Cardiac septum (tissue), 1 donor: ENCODE measurements at places on chromosomes 2 and 18.

DNA sequence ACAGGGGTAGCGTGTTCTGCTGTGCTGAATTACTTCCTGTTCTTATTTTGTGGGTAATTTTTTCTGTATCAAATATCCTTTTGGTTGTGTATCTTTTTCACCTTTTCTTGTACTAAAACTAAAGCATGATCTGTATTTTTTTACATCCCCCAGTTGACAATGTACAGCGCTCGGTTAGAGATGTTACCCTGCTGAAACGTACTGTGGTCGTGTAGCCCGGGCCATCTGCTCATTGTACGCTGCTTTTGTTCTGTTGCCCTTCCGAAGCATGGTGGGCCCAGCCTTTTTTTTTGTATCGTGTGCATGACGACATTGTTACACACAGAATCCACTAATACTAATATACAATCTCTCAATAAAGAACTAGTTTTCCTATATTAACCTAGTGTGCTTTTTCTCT, 233.1 kb downstream of the HAUS1 start:
- peak; percentile 33 for DNase-seq

- no peak for DNase-seq
These were observed 42.3 kb downstream of the CABLES1 start for GRCh38 chr18:23177433-23178072.

DNA sequence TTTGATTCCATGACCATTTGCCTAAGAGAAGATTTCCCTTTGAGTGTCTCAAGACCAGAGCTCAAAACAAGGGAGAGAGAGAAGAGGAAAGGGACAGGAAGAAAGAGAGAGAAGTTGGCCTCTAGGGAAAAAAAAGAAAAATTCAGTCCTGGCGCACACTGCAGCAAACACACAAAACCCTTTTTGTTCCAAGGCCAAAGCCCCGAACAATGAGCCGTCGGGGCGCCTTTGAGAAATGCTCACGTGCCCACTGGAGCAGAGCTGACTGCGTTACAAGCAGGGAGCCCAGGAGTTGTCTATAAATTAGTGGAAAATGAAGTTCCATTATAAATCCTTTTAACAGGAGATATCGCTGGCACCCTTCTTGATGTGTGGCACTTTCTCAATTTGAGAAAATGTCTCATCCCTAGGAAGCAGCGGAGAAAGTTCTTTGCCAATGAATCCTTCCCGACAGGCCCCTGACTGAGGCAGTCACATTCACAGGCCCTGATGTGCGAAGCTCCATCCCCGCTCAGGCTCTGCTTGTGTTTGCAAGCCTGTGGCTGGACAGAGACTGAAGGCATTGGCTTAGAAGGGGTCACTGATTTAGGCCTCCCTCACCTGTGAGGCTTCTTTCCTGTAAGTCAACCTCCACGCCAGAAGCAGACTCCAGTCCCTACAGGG, 32.1 kb upstream of the NCKAP5 start:
- no peak for DNase-seq

GRCh38 chr2:85421260-85422071, 3.0 kb downstream of the SH2D6 start:
- no peak for DNase-seq

DNA sequence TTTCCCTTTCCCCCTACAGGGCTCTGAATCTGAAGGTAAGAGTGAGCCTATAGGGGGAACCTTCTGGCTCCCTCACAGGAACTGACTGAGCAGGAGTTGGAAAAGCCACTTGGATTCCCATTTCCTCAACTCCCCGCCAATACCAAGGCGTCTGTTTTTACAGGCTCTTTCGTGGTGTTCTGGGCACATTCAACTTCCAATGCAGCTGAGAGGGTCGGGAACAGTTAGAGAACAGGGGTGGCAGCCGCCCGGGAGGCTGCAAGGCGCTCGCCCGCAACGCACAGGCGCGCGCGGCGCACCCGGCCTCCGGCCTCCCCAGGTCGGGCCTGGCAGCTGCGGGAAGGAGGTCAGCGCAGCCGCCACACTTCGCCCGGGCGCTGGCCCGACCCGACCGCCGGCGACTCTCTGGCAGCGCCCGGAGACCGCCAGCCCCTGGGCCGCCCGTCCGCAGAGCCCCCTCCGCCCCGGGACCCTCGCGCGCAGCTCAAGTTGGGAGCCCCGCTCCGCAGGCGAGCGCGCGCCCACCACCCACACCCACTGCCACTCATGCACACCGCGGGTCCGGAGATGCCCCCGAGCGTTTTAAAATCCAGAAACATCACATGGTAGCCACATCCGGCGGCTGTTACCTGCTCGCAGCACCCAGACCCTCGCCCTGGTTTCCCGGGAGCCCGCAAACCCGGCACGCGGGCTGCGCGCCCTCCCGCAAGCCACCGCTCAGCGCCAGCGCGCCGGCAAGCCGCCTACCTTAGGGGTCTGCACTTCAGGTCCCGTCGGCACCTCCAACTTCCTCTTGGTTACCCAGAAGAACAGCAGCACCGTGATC, 816 bp downstream of the GALNT14 start:
- DNase-seq, result no peak

- no peak for DNase-seq
These were observed 1.4 kb upstream of the GAD1 start for GRCh38 chr2:170815311-170815710.

GRCh38 chr2:105926960-105927678, 182.4 kb downstream of the NCK2 start:
- DNase-seq, result no peak

DNA sequence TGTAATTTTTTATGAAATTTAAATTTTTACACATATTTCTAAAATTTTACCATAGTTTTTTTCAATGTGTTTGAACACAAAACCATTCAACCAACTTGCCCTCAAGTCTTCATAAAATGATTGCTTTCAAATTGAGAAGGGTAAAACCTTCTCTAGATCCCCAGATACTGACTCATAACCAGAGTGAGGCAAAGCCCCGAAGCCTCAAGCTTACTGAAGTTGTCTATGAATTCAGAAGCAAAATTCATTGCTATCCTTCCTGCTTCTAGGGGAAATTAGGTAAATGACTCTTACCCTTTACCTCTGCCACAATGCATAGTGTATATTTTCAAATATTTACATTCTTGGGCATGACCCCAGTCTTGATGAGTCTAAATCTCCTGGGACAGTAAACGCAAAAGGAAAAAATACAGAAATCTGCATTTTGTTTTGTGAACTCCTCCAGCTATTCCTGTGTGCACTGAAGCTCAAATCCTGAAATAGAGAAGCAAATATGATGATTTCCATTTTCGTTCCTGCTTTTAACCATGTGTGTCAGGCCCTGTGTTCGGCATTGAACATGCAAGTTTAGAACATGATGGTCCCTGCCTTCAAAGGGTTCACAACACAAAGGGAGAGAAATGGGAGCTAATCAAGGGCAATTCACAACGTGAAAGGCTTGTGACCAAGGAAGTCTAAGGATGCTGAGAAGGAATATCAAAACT, 246.3 kb downstream of the SUCLG1 start:
- DNase-seq, result no peak

GRCh38 chr2:176455816-176456291, 186.6 kb downstream of the MTX2 start:
- no peak for DNase-seq

GRCh38 chr2:200905618-200906296, 16.6 kb downstream of the NIF3L1 start:
- peak; percentile 86 for DNase-seq

DNA sequence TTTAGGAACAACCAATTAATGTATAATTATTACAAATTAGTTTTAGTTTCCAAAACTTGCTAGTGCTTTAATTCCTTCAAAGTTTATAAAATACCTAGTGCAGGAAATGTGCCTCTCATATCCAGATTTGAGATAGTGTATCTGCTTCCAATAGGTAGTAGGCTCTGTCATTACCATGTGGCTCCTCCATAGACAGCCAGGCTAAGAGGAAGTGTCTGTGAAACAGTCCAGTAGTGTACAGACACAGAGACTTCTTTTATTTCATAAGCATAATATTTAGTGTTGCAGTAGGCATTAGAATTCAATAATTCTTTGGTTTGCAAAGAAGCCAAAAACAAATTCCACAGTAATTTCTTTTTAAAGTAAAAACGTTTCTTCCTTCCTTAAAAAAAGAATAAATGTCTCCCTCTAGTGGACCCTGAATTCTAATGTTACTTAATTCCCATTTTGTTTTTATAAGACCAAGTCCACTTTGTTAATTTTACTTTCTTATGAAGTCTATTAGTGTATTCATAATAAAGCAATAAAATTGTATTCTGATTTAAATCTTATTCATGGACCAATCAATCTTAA, 101.2 kb downstream of the NEB start:
- DNase-seq, result no peak

- DNase-seq, result no peak
These were observed 110.3 kb upstream of the RBMS1 start for GRCh38 chr2:160603771-160604510.

GRCh38 chr2:198040835-198041234, 236.4 kb downstream of the PLCL1 start:
- DNase-seq, result no peak

- DNase-seq, result no peak
These were observed 308.3 kb upstream of the SLC8A1 start for GRCh38 chr2:40760071-40760666.

DNA sequence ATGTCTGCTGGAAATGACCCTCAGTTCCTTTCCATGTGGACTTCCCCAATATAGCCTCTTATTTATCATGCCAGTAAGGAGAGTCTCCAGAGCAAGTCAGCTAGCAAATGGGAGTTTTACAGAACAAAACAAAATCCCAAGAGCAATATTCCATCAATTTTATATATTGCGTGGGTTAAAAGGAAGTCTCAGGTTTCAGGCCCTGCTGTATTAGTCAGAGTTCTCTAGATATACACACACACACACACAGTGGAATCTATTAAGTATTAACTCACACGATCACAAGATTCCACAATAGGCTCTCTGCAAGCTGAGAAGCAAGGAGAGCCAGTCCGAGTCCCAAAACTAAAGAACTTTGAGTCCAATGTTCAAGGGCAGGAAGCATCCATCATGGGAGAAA, 102.8 kb upstream of the MAP2 start:
- DNase-seq, result no peak

DNA sequence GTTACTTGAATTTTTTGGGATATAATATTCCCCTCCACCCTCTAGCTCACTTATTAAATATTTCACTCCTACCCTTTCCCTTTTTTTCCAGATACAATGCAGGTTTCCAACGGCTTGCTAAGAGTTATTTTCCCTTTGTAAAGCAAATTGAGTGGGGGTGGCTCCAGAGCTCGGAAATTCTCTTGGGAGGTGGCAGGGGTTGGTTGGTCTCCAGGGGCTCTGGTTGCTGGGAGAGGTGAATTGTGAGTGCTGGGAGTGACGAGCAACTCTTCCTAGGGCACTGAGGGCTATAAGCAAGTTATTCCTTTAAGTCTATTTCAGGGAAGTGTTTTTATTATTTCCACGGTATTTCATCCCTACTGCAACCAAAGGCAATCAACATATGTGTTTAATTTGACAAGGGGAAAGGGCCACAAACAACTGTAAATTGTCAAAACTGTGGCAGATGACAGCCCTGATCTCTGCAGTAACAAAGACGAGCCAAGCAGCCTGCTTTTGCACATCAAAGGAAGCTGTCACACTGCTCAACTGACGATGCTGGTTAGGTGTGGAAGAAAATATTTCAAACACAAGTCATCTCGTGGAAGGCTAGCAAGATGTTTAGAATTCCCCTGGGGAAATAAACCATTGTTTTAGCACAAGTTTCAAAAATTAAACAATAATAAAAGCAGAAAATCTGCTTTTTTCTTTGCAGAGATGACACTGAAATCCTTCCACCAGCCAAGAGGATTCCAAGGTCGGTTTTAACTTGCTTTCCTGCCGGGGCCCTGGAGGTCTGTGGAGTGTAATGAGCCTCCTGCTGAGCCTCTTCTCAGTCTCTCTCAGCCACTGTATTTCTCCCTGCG, 34.8 kb upstream of the ASXL2 start:
- DNase-seq, result no peak

DNA sequence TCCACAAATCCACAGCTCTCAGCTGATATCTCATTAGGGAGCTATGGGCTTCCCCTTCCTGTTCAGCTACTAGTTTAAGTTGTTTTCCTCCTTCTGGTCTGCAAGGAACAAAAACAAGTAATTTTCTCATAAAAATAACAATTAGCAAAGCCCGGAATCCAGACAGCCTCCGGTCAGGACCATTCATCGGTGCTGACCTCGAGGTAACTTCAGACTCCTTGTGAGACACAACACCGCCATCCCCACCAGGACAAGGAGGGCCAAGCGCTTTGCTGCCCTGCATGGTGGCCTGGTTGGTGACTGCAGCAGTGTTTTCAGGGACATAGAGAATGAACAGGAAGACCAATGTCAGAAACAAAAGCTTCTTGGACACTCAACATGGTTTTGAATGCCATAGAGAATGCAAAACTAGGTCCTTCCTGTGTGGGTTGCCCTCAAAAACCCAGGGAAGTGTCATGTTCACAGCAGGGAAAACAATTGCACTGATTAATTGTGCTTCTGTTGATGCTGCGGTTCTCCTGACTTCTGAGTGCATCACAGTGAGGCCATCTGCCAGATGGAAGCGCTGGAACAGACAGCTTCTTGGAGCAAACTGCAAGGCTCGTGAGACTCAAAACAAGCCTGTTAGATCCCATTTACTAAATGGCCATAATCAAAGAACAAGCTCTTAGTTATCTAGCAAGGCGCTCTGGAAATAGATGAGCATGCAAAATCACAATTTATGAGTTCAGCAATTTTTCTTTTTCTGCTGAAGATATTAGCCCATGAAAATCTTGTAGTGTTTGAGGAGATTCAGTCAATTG, 77.1 kb downstream of the HS1BP3 start:
- no peak for DNase-seq

DNA sequence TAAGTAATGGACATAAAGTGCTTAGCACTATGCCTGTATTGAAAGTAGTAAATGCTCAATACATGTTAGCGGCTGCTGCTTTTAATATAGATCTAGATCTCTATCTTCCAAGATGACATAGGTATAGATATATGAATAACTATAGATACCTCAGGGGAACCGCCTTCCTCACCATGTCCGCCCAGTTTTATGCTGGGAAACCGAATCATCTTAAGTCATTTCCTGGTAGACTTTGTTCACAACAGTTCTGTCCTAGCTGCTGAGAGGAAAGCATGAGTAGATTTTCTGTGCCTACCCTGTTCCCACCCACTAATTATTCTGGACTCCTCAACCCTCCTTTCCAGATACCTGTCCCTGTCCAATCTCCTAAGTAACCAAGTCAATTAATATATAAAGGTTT, 21.6 kb upstream of the ITM2C start:
- DNase-seq, result no peak

DNA sequence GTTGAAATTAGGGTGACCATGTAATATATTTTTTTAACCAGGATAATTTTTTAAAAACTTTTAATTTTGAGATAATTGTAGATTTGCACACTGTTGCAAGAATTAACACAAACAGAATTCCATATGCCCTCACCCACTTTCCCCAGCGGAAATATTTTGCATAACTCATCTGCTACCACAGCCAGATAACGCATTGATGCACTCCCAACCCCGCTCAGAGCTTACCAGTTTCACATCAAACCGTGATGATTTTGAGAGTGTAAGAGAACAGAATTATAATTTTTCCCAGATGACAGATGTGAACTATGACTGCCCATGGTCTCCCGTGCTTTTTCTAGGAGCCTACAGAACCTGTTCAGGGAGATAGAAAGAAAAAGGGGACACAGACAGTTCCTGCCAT, 35.2 kb upstream of the LDLRAD4 start:
- no peak for DNase-seq

GRCh38 chr2:108978709-108979111, 10.3 kb downstream of the EDAR start:
- no peak for DNase-seq
